ENCODE measurements at places on chromosomes 7 and 10.

DNA sequence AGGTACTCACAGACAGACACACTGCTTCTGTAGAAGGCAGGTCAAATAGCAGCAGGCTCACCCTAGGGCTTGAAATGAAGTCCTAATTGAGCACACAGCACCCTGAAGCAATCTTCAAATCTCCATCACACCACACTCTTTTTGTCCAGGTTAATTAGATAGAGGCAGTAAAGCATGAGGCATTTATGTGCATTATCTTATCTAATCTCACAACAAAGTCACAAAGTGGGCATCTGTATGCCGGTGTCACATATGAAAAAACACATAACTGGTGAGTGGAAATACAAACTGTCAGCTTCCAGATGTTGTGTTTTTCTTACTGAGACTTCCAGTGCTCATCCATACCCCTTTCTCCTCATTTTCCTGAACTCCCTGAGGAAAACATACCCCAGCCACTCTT is 63.8 kb upstream of the NRBF2 start:
- DNase-seq, result no peak

- no peak for DNase-seq
Measured at GRCh38 chr7:83451501-83452045, 197.4 kb downstream of the SEMA3E start.

DNA sequence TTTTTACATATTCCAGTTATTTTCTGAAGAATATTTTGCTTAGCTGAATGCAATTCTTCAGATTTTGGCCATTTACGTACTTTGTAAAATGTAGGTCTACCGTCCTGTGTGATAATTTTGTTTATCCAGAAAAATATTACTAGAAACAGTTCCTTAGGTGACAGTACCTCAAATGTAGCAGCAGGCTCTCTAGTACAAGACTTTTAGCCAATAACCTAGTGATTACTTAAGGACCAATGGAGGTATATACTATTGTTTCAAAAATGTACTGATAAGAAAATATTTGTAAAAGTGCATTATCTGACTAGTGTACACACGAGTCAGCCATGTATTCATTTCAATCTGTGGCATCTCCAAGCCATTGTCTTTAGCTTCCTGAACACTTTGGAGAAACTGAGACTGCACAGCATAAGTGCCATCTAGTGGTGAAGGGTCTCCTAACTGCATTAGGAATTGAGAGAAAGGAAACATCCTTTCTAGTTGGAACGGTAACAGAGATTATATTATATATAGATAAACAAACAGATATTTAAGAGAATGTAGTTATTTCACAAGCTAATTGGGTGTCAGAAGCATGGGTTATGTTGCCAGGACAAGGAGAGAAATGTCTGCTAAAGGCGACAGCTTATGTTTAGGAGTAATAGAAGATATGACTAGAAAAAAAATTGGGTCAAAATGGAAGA is 23.7 kb downstream of the RTKN2 start:
- no peak for DNase-seq

DNA sequence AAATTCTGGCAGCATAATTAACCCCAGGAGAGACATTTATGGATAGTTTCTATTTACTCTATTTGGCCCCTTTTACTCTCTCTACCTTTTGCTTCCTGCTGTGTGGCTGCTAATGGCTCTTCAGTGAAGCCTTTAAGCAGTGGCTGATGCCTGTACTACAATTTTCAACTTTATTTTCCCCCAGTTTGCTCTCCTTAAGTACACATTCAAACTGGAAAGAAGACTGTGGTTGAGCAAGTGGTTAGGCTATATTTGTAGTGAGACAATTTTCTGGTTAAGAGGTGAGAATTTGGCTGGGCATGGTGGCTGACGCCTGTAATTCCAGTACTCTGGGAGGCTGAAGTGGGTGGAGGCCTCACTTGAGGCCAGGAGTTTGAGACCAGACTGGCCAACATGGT is 8.5 kb upstream of the RSBN1L start:
- DNase-seq, result no peak

DNA sequence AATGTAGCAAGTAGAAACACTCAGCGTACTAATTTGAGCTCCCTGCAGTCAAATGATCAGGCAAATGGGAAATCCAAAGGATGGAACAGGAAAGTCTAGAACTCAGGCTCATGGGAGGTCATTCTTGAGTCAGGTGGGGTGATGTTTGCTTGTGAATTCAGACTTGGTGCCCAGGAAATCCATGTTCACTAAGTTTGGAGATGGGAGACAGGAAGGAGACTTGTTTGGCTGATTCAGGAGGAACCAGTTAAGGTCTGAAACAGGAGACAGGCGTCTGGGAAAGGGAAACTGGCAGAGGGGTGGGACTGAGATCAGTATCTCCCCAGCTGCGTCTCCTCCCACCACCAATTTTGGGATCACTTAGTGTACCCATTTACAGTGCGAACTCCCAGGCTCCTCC is 38.4 kb upstream of the ZNF438 start:
- DNase-seq, result no peak

DNA sequence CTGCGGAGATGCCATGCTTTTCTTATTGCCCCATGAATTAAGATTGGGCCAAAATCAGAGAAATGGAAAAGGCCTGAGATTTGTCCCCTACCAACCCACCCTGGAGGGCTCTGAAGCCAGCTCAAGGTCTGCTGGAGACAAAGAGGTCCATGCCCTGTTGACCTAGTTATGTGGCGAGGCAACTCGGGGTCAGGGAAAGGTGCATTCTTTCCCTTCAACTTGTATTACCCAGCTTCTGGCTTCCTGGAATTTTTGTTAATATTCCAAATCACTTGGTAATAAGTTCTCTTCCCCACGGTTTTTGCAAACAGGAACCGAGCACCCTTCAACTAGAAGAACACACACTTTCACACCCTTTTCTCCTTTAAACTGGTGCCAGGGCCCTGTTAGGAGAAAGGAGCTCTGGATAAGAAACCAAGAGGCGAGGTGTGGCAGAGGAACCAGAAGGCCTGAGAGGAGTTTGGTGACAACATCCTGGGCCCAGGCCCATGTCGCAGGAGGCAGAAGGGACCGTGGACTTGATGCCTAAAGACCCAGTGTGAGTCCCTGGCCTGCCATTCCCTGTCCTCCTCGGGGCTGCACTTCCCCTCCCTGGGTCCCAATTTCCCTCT is 12.5 kb upstream of the SFRP5 start:
- DNase-seq, result no peak

DNA sequence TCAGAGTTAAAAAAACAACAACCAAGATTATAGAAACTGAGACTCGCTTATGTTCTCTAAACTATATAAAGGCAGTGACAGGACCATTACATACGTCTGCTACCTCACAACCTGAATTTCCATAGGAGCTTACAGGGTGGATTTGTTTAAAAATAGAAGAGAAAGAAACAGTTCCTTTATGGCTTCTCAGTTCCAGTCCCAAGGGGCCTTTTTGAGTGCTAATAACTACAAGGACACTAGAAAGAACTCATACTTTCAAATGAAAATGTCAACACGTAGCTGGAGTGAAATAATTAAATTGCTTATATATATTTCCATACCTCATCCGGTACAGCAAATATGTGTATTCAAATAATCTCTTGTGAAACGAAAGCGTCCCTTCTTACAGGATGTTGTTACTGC is 19.7 kb downstream of the TSPAN12 start:
- DNase-seq, result no peak

DNA sequence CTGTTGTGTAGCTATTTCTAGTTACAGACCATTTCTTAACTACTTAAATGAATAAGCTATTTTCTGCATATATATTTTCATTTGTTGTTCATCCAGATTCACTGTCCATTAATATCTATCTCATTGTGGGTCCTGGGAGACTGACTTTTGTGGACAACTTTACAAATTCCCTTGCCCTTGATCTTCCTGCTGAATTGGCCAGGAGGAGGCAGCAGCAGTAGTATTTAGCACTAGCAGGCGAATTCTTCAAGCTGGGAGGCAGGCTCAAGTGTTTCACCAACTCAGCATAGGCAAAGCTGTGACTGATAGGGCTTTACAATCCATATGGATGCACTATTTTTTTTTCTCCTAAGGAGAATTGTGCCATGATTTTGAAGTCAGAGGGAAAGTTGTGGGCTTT is 461.0 kb upstream of the NRG3 start:
- DNase-seq, result peak; percentile 0

DNA sequence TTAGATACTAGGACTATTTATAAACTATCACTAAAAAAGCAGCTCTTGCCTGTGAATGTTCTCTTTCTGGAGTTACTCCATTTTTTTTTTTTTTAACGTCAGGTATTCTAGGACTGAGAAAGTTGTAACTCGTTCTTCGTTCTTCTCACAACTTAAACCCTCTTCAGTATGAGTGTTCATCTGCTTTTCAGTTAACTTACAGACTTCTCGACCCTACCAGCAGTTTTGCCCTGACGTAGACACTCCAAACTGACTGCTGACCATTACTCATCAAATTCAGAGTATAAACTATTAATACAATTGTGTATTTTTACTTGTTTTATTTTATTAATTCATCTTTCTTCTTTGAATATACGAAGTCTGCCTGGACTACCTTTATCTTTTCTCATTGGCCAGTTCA is 353.1 kb downstream of the GPR37 start:
- no peak for DNase-seq

DNA sequence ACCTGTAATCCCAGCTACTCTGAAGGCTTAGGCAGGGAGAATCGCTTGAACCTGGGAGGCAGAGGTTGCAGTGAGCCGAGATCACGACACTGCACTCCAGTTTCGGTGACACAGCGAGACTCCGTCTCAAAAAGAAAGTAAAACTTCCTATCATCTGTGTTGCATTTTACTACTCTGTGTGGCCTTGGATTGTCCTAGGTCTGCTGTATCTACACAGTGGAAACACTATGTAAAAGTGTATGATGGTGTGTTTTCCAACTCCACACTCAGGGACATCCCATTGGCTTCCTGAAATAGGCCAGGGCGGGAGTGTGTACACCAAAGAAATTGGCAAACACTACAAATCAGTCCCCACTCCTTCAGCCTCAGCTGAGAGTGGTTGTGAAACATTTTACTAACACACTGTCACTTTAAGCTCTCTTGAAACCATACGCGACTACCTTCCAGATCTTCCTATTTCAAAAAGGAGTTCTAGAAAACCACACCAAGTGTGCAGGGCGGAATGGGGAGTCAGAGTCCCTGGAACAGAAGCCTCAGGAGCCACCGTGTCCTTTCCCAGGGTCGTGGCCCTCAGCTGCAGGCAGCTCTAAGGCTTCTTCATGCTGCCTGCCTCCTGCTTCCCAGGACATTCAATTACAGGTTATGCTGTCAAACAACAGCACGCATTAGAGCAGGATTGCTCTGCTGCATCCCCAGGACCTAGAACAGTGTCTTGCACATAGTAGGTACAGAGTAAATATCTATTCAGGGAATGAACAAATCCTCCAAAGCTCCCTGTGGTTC is 275.4 kb downstream of the PARD3 start:
- no peak for DNase-seq

All from stimulated activated CD4-positive, alpha-beta T cell treated with anti-CD3 and anti-CD28 coated beads, Interleukin-15, amount 100 ng/mL, for 1 hour (primary cell).